ENCODE measurements at places on chromosomes 11 and 22.
A peak's percentile ranks its signal among the peaks of the same experiment; 100 is the strongest.

- no peak for DNase-seq
These were observed 105.7 kb upstream of the ANO1 start for GRCh38 chr11:69972351-69972802.

DNA sequence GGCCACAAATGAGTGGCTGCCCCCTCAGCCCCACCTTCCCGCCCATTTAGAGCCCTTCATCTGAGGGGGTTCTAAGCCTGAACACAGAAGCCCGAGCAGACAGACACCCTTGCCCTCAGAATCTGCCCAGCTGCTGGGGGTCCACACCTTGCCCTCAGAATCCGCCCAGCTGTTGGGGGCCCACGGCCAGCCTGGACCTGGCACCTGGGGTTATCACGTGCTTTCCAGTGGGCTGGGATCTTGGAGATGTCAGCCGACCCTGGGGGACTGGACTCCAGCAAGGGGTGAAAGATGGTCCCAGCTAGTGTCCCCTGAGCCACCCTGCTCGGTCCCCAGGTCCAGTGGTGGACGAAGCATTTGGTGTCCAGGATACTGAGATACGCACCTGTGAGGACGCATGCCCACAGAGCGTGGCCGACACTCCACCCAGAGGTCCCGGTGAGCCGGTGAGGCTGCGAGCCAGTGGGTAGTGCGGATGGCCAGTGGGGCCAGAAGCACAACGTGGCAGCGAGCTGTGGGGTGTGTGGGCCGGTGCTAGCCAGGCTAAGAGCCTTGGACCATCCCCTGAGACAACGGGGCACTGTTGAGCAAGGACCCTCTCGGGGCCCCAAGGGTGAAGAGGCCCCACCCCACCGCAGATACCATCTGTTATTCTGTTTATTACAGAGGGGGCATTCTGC is 3.1 kb upstream of the CTSD start:
- no peak for DNase-seq

- DNase-seq: no peak
These were observed 292.3 kb downstream of the METTL15 start for GRCh38 chr11:28400331-28401100.

DNA sequence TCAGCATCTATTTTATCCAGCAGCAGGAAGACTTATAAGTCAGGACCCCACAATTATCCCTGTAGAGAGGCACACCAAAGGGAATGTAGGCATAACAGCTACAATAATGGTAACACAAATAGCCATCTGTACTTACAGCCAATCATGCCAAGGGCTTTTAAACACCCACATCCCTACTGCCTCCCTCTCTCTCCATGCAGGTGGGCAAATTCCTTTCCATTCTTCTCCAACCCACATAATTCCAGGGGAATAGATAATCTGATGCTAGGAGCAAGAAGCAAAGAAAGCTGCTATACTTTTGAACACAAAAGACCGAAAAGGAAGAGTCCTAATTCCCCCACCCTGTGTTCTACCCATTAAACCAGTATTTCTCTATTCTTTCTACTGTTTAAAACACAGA is 46.7 kb downstream of the RBFOX2 start:
- no peak for DNase-seq

DNA sequence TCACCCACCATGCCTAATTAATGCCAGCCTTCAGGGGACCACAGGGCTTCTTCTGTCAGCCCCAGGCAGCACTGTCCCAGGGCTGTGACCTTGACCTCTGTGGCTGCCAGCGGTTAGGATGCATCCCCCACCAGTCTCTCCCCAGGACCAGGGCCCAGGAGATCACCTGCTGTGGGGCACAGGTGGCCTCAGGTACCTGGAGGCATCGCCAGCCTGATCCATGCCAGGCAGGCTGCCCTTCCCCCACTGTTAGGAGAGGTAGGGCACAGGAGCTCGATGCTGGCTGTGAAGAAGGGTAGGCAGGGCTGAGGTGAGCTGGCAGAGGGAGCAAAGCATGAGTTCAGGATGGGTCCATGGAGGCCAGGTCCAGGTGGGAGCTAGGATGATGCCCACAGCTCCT is 16.7 kb upstream of the MDK start:
- DNase-seq: no peak

- no peak for DNase-seq
These were observed 48.4 kb downstream of the PDE2A start for GRCh38 chr11:72625691-72626413.

- DNase-seq: peak; percentile 77
These were observed 415.1 kb downstream of the ETS1 start for GRCh38 chr11:128172046-128172878.

GRCh38 chr22:48302657-48303368 is 1524.9 kb downstream of the BRD1 start:
- DNase-seq: peak; percentile 43

DNA sequence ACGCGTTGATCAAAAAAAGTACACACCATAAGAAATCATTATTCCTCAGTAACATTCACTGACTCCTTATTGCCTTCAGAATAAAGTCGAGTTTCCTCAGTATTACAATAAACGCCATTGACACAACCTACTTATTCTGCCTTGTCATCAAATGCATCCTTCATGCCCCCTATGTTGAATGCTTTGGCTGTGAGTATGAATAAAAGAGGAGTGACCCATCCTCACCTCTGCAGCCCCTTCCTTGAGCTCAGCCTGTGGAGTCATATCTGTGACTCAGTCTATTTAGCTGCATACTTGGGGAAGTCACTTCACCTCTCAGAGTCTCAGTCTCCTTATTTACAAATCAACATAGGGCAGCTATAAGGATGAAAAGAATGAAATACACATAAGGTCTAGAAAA is 65.1 kb downstream of the USP35 start:
- no peak for DNase-seq

DNA sequence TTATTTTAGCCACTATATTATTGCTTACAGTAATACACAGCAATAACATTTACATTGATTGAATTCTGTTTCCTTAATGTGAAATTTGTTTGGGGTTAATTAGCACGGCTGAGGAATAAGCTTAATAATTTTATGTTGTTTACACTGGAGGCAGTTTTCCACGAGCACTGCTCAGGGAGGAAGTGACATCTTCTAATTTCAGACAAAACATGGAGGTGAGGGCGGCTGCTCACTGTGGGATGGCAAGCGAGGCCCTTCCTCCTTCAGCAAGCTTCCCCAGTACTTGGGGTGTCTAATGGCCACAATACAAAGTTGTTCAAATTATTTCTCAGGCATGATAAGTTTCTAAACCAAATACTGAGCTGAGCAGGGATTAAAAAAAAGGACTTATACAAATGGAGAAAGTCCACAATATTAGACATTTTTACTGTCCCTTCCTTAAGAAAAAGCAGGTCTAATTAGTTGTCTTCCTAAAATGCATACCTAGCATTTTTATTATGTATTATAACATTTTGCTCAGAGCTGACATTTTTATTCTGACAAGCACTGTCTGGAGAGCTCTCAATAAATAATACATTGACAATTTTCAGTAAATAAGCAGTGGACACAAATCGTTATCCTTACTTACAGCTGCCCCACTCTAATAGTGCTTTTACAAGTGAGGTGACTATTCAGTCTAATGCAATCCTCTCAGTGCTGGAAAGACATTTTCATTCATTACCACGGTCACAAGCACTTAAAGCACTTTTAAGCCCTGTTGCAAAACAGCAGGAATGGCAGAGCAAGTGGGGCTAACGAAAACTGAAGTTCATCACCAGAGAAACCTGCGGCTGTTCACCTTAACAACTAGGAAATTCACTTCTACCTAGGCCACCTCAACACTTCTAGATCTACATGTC is 56.2 kb downstream of the SOX6 start:
- DNase-seq: no peak

GRCh38 chr22:28581016-28581415 is 98.6 kb downstream of the TTC28 start:
- no peak for DNase-seq

DNA sequence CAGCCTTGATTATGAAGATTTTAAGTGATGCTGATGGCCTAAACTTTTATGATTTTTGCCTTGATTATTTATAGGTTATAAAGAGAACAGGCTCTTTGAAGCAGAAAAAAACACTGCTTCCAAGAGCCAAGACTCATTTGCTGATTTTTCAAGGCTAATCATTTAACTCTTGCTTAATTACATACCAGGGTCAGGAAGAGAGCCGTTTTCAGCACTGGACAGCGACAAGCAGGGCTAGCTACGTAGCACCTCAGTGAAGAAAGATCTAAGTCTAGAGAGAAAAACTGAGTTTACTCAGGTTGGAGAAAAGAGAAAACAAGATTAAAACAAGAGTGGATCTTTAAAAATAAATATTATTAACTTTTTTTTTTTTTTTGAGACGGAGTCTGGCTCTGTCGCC is 615.4 kb upstream of the B3GAT1 start:
- no peak for DNase-seq

DNA sequence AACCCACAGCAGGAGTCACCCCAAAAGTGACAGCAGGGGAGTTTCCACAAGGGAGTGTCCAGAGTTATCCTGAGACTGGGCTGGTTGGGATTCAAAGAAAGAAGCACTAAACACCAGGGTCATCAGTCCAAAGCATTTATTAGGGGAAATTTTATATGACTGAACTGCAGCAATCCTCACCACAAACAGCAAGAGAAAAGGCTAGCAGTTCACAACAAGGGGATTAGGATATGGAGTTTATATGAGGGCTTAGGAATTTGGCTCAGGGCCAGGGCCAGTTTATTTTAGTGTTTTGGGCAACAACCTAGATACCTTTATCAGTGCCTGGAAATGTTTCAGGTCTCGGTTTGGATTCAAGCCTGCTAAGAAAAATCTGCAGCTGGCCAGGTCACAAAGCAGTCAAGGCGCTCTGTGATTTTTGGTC is 4.6 kb upstream of the TMEM126A start:
- DNase-seq: no peak

- DNase-seq: peak; percentile 66
These were observed 2.5 kb upstream of the IGLL5 start for GRCh38 chr22:22884888-22885840.

DNA sequence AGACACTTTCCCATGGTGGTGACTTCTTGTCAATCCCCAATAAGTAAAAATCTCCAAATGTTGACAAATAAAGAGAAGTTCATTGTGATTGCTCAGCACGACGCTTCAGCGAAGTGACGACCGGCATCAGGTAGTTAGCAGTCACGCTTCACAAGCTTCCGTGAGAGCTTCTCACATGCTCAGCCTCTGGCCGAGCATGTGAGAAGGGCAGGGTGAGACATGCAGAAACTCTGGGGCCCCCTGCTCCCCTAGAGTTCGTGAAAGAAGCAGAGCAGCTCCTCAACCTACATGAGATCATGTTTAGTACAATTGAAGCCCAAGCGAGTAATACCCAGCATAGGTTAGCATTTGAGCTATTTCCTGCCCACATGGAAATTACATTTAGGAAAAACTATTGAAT is 4.4 kb upstream of the C11orf16 start:
- no peak for DNase-seq

DNA sequence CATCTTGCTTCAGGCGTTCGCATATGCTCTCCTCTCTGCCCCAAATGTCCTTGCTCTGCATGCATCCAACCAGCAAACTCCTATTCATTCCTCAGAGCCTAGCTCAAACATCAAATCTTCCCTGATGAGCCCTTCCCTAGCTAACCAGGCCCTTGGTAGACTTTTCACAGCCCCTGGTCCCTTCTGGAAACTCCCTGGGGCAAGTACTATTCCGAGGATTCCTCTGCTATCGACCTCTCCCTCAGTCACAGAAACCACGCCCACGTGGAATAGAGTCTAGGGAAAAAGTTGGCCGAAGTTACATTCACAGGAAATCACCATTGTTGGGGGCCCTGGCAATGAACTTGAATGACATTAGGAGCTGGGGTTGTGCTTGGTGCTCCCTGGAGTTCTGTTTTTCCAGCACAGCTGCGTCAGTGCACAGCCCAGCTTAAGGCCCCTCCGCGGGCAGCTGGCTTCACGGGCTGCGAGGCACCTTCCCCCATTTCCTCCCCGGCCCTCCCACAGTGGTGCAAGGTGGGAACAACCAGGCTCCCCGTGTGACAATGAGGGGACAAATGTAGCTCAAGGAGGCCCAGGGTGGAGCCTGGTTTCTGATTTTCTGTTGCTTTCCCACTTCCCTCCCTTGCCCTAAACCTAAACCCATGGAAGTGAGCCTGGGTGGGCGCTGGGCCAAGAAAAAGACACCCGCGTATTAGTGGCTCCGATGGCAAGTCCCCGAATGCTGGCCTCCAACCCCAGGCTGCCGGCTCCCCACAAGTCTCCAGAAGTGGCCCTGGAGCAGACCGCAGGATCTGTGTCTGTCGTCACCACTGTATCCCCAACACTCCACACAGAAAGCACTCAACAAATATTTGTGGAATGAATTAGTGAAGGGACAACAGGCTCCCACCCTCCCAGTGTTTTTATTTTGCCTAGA is 4.3 kb upstream of the ATP5MGL start:
- no peak for DNase-seq

DNA sequence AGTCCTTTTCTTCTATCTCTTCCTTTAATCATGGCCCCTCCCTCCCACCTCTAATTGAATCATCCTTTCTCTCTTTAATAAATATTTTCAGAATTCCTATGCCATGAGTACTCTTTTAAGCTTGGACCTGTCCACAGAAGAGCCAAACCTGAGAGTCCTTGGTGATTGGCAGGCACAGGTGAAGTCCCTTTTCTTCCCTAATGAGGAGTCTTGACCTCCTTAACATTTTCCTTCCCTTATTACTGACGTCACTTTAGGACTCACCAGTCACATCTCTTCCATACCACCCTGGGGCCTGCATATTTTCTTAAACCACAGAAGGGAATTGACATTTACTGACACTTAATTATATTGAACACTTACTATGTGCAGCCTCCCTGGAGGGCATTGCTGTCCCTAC is 41.0 kb upstream of the RASSF10 start:
- DNase-seq: no peak

DNA sequence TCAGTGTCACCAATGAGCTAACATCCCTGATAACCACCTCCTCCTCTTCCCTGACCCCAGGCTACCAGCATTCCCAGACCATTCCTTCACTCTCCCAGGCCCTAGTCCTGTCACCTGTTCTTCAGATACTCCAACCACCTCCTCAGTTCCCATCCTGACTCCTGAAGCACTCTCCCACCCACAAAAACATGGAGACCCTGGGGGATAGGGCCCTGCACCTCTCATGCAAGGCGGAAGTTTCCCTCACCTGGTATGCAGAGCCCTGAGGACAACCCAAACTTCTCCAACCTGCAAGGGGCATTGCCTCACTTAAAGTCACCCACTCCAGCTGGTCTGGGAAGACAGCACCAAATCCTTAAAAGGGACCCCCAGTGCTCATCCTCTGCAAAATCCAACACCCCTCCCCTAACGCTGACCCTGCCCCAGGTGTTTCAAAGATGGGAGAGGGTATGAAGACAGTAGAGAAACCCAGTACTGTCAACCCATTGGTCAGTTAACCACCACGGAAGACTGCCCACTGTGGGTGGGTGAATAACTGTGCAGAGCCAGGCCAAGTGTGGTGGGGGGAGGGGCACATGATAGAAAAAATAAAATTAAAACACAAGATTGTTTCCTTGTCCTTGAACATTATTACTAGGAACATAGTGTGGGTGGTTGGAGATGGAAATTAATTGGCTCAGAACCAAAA is 1.4 kb downstream of the TNKS1BP1 start:
- no peak for DNase-seq

- no peak for DNase-seq
These were observed 9.4 kb downstream of the TRIM29 start for GRCh38 chr11:120128392-120129119.

Data from coronary artery (tissue), 2 donors.